ENCODE measurements at places on chromosomes 6 and 20.

DNA sequence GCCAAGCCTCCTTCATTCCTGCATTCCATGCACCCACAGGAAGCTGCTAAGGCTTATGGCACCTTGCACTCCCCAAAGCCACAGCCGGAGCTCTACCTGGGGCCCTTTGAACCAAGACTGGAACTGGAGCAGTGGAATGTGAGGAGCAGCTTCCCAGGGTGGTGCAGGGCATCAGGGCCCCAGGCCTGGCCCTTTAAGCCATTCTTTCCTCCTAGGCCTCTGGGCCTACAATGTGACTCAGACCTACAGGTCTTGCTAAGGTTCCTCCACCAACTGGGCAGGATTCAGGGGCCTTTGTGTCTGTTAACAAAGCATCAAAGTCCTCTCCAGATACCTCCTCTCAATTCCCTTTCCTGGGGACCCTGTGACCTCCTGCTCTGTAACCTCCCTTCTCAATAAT is 36.2 kb downstream of the SF3B5 start:
- DNase-seq, result no peak

- no peak for DNase-seq
These were observed 86.7 kb downstream of the SCML4 start for GRCh38 chr6:107737397-107737793.

- no peak for DNase-seq
These were observed 1113.1 kb upstream of the CITED2 start for GRCh38 chr6:140487586-140487985.

GRCh38 chr6:130913120-130913519 is 85.9 kb downstream of the SMLR1 start:
- DNase-seq, result no peak

DNA sequence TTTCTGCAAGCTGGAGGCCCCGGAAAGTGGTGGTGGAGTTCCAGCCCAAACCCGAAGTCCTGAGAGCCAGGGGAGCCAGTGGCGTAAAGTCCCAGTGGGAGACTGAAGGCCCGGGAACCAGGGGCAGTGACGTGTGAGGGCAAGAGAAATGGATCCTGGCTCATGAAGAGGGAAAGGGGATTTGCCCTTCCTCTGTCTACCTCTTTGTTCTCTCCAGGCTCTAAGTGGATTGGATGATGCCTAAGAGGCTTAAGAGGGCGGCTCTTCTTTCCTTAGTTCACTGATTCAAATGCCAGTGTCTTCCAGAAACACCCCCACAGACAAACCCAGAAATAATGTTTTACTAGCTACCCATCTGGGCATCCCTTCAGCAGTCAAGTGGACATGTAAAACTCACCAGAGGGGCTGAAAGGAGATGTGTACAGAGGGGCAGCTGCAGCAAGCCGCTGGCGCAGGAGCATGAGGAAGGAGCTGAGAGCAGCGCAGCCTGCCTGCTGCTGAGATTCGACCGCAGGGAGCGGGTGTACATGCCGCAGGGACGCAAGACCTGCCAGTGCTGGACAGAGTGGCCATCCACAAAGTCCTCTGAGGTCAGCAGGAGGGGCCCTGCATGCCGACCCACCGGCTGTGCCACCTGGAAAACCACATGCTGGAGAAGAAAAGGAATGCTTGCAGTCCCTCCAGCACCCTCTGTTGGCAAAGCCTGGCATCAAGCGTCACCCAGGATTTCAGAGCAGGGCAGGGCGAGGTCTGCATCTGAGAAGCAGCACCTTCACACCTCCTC is 29.5 kb downstream of the CDYL start:
- DNase-seq, result peak; percentile 37

GRCh38 chr6:169986171-169986847 is 234.9 kb downstream of the ERMARD start:
- no peak for DNase-seq

- no peak for DNase-seq
These were observed 95.2 kb upstream of the CST7 start for GRCh38 chr20:24853916-24854315.

DNA sequence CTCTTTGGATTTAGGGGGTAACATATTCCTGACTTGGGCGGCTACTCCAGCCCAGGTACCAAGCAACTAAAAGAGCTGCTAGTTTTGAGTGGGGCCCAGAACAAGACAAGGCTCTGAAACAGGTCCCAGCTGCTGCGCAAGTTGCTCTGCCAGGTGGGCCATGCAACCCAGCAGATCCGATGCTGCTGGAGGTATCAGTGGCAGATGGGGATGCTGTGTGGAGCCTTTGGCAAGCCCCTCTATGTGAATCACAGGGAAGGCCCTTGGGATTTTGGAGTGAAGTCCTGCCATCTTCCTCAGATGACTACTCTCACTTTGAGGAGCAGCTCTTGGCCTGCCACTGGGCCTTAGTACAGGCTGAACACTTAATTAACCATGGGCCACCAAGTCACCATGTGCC is 43.7 kb upstream of the VSX1 start:
- no peak for DNase-seq

GRCh38 chr6:35727231-35727934 is 9.4 kb upstream of the ARMC12 start:
- no peak for DNase-seq

GRCh38 chr6:107786179-107786578 is 37.9 kb downstream of the SCML4 start:
- no peak for DNase-seq

DNA sequence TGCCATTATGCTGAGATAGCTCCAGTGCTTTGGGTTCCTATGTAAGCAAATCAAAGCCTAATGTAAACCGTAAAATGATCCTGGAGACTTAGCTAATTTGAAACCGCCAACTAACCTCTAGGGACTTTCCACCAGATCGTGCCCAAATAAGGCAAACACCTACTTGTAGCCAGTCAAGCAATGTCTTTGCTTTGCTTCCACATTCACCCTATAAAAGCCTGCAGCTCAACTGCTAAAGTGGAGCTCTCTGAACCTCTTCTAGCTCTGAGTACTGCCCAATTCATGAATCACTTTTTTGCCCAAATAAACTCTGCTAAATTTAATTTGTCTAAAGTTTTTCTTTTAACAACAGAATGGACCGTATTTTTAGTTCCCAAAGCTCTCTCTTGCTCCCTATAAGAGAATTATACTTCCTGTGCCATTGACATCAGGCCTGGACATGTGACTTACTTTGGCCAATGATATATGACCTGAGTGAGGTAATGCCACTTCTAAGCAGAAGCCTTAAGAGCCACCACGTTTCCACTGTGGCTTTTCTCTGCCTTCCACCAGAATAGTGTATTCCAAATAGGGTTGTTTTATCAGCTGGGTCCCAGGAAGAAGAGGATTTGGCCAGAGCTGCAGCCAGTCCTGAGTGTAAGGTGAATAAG is 34.8 kb upstream of the PSMF1 start:
- DNase-seq, result no peak

DNA sequence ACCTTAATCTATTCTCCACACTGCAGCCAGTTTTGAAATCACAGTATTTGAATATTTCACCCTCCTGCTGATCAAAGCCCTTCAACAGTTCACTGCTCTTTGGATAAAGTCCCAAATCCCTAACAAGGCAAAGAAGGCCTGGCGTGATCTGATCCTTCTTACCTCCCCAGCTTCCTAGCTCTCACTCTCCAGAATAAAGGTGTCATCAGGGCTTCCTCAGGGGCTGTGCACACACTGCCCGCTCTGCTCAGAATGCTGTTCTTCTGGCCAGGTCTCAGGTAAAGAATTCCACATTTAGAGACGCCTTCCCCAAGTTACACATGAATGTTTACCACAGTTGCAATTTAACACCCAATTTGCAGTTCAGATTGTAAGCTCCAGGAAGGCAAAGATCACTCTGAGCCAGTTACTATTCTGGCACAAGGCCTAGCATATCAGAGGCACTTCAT is 58.9 kb upstream of the MCM9 start:
- no peak for DNase-seq

GRCh38 chr6:42078386-42078785 is 28.1 kb downstream of the TAF8 start:
- DNase-seq, result no peak

- DNase-seq, result no peak
These were observed 5.8 kb upstream of the SLC18B1 start for GRCh38 chr6:132804251-132804650.

- DNase-seq, result no peak
These were observed 300.0 kb downstream of the PREX1 start for GRCh38 chr20:48527771-48528170.

- DNase-seq, result no peak
These were observed 10.9 kb upstream of the SLC22A7 start for GRCh38 chr6:43286980-43287716.

Data from activated T-cell treated with anti-CD3 and anti-CD28 coated beads, Interleukin-2, amount 50 U/mL, for 1 hour (primary cell).